ENCODE measurements at places on chromosomes 7 and 10.

DNA sequence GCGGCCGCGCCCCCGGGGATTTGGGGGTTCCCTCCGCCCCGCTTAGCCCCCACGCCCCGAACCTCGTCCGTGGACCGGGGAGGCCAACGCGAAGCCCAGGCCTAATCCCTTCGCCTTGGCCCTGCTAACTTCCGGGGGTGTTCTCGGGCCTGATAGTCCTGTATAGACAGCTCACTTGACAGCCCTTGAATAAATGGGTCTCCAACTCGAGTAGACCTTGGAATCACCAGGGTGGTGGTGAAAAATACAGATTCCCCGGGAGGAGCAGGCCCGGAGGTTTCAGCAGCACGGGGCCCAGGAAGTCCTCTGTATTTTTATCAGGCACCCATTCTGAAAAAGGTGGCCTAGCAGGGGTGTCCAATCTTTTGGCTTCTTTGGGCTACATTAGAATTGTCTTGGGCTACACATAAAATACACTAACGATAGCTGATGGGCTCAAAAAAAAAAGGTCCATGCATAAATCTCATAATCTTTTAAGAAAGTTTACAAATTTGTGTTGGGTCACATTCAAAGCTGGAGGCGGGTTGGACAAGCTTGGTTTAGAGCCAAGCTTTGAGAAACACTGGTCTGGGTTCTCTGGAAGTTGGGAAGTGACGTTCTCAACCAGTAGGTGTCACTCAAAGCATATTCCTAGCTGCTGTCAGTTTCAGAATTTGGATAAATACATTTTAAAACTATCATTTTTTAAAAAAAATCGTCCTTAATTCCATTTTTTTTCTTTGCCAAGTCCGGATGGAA, 221.7 kb downstream of the PHTF2 start:
- DNase-seq, result peak; percentile 20

DNA sequence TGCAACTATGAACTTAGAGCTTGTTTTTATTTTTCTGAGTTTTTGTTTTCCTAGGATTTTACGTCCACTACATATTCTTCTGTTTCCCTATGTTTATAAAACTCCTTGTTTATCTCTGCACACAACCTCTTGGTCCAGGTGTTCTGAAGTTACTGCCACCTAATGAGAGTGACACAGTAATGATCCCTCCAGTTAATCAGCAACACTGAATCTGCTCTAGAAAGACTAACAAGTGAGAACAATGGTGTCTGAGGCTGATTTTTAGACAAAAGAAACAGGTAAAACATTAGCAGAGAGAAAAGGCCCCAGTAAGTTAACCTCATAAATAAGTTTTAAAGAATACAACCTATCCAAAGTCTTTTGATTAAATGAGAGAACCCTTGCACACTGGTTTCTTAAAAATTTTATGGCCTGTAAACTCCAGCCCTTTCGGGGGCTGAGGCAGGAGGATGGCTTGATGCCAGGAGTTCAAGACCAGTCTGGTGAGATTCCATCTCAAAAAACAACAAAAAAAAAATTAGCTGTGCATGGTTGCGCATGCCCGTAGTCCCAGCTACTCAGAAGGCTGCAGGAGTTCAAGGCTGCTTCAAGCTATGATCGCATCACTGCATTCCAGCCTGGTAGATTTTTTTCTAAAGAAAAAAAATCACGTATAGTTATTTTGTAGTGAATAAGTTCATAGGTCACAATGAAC, 397.6 kb downstream of the MAGI2 start:
- no peak for DNase-seq

DNA sequence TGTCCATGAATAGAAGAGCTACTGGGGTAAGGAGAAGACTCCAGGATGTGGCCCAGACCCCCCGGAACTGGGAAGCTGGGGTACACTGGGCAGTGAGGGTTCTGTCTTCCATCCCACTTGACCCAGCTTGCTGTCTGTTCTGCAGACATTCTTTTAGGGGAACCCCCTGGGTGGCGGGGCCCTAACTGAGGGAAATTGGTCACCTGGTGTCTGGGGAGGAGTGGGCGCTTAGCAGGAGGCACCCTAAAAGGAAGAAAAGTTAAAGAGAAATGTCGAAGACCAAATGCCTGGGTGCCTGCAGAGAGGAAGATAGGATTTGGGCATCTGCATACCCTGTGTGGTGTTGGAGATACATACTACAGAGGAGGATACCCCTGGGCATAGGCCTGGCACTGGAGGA, 1.0 kb downstream of the AP1S1 start:
- DNase-seq, result no peak

DNA sequence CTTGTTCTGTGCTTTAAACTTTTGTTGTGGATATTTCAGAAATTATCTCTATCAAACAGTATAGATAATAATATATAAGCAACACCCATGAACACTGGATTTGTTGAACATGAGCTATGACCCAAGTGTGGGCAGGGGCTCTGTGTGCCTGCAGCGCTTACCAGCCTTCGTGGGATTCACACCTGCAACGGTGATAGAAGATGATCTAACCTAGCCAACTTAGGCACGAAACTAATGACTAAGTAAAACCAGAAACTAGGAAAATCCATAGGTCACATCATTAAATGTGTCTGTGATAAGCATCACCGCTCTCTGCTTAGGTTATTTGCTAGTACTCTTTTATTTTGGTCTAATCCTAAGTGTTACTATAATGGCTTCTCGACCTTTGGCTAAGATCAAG, 18.0 kb downstream of the SPAG6 start:
- DNase-seq, result peak; percentile 31

DNA sequence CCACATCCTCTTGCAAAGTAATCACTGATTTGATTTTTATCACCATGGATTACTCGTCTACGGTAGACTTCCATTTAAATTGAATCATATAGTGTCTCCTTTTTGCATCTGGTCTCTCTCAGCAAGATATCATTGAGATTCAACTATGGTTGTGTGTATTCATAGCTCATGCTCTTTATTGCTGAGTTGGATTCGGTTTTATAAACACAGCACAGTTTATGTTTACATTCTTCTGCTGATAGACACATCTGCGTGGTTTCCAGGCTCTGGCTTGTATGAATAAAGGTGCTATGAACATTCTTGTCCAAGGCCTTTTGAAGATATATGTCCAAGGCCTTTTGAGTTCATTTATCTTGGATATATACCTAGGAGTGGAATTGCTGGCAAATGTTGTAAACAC, 356.5 kb upstream of the CELF2 start:
- DNase-seq, result no peak

DNA sequence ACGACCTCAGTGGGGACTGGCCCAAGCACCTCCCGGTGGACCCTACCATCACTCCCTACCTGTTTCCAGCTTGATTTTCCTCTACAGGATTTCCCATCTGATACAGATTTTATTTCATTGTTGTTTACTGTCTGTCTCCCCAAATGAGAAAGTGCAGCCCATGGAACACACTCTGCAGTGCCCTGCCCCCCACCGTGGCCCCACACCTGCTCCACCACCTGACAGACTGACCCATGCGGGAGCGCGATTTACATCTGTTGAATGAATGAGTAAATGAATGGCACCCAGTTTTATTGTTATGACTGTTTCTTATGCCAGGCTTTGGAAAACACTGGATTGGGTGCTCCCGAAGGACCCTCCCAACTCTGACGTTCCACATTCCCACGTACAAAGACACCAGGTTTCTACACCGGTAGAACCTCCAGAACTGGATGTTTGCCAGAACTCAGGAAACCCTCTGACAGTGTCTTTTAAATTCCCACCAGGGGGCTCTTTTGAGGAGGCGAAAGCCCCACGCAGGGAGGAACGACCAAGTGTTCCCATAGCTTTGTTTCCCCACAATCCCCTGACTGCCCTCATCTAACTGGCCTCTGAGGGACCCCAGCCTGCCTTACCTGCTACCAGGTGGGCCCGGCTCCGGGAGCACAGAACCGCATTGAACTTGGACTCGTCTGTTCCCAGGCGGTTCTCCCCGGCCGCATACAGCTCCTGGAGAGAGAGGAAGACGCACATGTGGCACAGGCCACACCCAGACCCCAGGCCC, 29.0 kb downstream of the PLAC9 start:
- no peak for DNase-seq

DNA sequence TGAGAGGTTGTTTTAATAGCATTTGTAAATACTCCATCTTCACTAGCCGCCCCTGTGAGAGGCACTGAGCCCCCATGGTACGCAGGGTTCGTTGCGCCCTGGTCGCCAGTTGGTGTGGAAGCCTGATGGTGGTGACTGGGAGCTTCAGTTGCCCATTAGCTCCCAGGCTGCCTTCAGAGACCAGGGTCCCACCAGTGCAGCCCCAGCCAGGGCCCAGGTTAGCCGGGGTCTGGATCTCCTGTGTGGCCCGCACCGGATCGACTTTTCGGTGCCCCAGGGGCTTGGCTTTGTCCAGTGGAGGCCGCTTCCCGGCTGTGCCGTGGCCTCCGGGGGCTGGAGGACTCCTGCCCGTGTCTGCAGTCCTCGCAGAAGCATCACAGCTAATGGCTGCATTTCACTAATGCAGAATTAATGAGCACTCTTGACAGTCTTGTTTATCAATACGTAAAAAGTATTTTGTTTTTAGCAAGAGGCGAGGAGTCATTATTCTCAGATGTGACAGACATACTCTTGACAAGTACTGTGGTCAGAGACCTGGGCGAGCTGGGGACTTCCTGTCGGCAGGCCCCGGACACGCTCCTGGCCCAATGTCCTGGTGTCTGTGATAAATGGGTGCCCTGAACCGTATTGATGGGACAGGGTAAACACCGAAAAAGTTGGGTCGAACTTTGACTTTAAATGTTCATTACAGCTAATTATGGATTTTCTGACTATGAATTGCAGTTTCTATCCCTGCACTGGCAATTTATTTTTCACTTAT, 99.8 kb downstream of the NKX6-2 start:
- DNase-seq, result no peak

DNA sequence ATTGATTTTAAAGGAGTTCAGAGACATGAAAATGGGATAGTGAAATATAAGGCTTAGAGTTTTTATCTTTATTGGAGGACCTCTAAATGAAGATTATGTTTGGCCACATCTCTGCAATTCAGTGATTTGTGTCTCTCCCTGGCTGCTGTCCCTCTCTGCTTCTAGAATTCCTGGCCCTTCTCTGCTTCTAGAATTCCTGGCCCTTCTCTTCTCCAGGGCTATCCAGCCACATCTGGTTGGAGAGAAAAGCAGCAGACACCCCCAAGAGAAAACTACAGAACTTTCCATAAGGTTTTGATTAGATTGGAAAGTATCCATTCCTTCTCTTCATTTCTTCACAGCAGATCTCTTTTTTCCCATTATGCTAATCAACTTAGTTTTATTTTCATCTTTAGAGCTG, 135.5 kb downstream of the NPY start:
- DNase-seq, result no peak

DNA sequence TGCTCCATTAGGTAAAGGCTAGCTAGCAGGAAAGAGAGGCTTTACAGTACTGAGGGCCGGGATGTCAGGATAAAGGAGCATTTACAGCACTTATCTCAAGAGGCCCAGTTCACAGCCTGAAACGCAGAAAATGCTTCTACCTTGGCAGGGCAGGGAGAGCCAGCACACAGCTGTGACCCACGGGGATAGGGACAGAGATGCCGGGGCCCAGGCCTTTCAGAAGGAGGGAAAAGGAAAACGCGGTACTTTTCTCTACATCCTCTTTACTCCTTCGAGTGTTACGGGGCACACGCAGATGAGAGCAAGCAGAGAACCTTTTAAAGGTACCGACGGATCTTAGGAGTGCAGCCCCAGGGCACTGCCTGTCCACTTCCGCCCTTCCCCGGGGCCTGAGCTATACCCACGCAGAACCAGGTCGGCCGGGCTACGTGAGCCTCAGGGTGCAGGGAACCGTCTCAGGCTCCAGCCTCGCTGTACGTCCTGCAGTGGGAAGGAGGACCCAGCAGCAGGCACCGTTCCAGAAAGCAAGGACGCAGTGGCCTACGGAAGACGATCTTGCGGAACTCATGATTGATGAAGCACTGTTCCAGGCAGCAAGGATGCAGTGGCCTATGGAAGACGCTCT, 232.3 kb downstream of the ELFN1 start:
- DNase-seq, result no peak

- no peak for DNase-seq
Measured at GRCh38 chr7:73773700-73774517, 3.8 kb upstream of the CLDN3 start.

DNA sequence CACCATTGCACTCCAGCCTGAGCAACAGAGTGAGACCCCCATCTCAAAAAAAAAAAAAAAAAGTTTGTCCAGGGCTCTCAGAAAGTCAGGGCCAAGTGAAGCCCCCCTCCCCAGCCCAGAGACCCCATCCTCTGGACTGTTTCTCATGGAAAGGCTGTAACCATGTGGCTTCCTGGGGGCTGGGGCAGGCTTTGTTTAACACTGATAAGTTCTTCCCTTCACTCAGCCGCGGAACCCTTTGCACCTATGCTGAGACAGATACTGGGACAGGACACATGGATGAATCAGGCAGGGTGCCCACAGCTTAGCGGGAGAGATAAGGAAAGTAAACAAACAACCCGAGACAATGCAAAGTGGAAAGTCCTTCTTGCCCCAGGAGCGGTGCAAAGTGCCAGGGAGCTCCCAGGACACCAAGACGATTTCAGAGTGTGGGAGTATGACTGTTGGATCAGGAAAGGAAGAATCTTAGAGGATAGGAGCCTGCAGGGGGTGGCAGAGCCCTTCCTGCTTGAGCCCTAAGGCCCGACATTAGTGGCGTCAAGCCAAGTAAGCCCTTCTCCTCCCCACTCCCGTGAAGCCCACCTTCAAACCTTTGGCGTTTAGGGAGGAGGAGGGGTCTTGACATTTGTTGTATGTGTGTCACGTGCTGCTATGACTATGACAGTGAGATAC, 11.6 kb downstream of the MLXIPL start:
- DNase-seq, result no peak

DNA sequence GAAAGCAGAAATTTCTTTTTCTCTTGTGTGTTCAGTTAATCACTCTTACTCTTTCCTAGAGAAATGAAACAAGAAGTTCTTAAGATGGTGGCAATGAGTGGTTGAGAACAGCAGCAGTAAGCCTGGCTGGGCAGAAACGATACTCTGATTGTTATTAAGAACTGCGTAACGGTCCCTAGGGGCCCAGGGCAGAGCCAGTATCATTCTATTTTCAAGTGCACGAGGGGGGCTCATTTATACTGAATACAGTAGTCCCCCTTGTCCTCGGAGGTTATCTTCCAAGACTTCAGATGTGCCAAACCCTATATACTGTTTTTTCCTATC, 64.9 kb downstream of the EEPD1 start:
- no peak for DNase-seq

DNA sequence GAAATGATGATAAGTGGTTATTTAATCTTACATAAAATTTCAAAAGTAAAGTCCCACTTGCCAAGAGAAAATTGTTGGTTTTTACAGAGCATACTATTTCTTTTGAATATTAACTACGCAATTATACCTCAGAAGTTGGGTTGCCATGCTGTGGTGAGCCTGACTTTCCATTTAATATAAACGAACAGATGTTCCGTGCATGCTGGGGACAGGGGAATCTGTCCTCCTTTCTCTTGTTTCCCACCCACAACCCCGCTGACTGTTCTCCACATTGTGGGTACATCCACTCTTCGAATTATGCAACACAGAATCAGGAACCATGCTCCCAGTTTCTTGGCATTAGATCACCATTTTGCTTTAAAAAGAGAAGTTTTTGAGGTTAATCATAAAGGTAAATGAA, 29.2 kb upstream of the RTKN2 start:
- DNase-seq, result no peak
